ENCODE measurements at places on chromosomes 6 and 20.
A peak's percentile ranks its signal among the peaks of the same experiment; 100 is the strongest.

DNA sequence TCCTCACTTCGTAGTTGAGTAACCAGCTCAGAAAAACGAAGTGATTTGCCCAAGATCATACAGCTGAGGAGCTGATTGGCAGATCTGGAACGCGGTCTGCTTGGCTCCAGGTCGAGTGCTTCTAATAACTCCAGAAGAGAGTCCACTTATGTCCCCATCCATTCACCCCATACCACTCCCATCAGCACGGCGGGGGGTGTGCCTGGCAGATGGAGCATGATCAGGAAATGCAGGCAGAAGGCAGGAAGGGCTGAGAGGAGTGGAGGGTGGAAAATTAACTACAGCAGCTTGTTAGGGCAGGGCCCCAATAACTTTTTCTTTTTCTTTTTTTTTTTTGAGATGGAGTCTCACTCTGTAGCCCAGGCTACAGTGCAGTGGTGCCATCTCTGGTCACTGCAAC lies 15.0 kb downstream of the FITM2 start:
- DNase-seq = no peak

GRCh38 chr6:167546611-167547327 lies 221.9 kb downstream of the TTLL2 start:
- no peak for DNase-seq

DNA sequence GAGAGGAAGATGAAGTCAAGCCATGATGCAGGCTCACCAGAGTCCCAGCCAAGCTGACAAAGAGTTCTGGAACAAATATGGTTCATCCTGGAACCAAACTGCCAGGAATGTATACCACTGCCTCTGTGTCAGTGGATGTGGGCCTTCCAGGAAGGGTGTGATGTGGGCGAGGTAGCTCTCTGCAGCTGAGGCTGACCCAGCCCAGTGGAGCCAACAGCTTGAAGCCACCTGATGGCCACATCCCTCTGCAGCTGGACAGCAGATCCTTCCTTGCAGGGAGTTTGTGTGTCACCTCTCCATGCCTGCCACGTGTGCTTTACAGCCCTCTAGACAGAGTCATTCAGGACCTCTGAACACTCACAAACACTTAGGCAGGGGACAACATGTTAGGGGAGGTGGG lies 142.0 kb upstream of the RIN2 start:
- DNase-seq = no peak

DNA sequence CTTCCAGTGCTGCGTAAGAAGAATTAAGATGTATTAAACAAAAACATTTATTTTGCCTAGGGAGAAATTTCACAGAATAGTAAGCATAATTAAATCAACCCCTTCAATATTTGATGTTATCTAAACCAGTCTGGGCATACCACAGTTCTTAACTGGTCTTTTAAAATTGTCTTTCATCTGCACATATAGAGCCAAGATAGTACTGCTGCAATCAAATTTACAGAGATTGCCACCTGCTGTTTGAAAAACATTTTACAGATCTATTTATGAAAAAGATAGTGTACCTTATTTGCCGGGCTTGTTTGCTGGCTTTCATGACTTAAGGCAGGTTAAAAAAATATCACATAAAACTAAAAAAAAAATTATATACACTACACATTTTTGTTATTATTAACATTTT lies 323.2 kb downstream of the ADGRB3 start:
- no peak for DNase-seq

- DNase-seq = no peak
Measured at GRCh38 chr6:31438677-31439076, 35.3 kb downstream of the MICA start.

GRCh38 chr6:130204322-130204721 lies 18.4 kb downstream of the SAMD3 start:
- no peak for DNase-seq

- no peak for DNase-seq
Measured at GRCh38 chr20:58342104-58342945, 32.8 kb downstream of the RAB22A start.

DNA sequence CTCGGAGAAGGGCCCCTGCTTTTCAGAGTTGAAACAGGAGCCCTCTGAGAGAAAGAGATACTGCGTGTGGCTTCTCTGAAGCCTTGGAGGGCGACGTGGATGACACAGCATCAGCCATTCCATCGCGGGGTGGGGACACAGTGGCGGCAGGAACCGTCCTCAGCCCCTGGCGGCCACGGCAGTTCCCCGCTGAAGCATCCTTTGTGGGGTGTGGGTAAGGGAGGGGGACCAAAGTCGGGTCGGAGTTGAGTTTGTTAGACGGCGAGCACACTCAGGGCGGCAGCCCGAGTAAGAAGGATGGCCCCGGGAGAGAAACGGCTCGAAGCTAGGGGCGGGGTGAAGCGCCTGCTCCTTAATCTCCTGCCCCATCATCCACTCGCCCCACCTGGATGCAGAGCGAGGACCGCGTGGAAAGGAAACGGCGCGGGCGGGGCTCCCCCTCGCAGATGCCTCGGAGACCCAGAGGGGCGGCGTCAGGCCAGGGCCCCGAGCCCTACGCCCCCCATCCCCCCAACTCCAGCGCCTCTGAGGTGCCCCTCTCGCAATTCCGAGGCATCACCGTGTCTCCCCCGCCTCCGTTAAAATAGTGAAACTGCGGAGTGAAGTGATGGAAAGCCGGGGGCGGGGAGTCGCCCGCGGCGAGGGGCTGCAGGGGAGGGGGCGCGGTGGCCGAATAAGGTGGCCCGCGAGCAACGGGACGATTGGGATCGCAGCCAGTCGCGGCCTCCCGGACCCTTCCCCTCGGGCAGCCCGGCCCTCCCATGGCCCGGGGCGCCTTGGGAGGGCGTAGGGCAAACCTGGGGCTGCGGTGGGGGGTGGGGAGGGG lies 796 bp upstream of the RREB1 start:
- peak; percentile 56 for DNase-seq

DNA sequence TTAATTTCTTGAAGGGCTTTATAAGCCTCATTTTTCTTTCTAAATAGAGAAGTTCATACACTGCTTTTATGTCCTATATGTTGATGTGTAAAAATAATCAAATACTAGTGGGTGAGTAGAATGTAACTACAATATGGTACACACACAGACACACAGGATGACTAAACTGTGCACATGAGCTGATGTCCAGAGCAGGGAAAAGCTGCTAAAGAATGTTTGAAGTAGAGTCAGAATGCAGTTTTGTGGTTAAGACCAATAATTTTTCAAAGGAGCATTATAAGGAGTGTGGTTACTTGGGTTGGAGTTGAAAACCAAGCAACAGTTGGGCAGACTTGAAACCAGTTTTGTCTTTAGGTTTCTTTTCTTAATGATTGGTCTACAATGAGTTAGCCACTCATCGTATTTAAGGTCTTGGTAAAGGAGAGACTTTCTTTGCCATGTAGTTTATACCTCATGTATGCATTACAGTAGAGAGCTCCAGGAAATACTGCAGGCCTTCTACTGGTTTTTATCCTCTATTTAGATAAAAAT lies 196.6 kb downstream of the ESR1 start:
- DNase-seq = no peak

GRCh38 chr20:32501709-32502108 lies 83.4 kb downstream of the NOL4L start:
- DNase-seq = no peak

DNA sequence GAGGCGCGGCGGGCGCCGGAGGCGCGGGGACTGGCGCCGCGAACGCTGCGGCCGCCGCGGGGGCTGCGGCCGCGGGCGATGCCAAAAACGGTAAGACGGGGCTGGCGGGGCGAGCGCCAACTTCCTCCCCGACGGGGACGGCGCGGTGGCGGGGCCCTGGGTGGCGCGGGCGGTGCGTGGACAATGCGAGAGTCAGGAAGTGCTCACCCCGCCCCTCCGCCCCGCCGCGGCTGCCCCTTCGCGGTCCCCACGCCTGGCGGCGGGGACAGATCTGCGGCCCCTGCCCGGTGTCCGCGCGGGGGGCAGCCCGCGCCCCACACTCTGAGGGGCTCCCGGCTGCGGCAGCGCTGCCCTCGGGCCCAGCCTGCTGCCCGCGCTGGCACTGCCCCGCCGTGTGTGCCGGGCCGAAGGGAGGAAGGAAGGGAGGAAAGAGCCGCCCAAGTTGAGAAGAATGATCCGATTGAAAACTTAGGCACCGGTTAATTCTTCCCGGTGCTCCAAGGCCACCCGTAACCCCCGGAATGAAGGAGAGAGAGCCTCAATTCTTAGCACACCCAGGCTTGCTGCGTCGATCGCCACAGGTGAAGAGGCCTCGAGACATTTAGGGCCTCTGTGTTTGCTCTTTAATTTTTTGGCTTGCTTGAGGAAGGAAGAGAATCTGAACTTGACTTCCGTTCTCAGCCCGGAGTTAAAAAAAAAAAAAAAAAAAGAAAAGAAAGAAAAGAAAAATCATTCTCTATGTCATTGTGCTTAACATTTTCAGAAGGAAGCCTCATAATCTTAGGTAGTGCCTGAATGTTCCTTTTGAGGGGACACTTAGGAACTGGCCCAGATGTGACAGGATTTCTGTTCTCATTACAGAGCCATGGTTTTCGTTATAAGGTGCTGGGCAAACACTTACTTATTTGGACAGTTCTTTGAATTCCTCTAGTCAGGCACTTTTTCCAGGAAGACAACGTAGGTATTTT lies 982 bp downstream of the HECA start:
- DNase-seq = peak; percentile 51

DNA sequence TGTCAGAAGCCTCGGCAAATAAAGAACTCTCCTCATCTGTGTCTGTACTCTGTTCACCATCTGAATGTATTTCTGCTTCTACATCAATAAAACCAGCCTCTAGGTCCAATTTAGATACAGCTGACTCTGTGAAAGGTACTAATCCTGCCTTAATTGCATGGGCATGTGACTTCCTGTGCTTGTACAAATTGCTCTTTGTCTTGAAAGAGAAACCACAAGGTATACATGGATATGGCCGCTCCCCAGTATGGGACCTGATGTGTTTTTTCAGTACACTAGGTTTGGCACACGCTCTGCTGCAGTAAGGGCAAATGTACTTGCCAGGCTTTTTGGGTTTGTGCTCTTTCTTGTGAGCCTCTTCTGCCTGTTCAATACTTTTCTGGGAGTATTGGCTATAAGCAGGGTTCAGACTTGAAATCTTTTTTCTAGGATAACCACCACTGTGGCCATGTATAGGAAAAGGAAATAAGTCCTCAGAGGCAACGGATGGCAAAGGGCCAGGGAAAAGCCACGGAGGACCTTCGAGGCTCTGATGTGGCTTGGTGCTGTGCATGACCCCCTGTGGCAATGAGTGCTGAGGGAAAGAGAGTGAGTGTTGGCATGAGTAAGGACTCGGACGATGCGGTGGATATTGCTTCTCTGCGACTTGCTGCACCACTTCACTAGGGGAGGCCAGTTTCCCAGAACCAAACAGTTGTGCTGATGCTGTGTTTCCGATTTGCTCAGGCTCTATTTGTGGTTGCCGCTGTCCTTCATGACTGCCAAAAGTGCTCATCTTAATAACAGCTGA lies 170.9 kb downstream of the HIVEP2 start:
- no peak for DNase-seq

- no peak for DNase-seq
Measured at GRCh38 chr6:91117550-91117949, 530.7 kb upstream of the MAP3K7 start.

DNA sequence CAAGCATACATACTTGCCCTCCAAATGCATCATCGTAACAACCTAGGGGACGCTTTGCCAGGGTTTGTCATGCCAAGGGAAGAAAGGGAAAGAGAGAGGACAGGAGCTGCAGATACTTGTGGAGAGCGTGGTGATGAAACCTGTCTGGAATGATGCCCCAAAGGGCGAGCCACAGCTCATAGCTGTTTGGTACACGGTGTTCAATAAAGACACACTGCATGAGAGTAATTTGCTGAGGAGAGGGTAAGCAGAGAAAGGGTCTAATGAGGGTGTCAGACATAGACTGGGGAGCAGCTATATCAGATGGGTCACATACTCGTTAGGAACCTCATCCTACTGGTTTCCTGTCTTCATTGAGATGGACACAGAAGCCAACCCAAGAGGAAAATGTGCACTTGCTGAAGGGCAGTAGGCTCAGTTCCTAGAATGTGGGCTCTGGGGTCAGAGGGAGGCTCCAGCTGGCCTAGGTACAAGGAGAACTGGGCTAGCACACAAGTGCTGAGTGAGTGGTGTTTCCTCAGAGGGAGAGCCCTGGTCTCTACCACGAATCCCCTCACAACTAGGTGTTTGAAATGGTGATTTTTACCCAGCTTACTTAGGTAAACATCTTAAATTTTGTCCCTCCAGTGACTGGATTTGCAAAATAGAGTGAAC lies 5.2 kb upstream of the FOXO3 start:
- DNase-seq = no peak

DNA sequence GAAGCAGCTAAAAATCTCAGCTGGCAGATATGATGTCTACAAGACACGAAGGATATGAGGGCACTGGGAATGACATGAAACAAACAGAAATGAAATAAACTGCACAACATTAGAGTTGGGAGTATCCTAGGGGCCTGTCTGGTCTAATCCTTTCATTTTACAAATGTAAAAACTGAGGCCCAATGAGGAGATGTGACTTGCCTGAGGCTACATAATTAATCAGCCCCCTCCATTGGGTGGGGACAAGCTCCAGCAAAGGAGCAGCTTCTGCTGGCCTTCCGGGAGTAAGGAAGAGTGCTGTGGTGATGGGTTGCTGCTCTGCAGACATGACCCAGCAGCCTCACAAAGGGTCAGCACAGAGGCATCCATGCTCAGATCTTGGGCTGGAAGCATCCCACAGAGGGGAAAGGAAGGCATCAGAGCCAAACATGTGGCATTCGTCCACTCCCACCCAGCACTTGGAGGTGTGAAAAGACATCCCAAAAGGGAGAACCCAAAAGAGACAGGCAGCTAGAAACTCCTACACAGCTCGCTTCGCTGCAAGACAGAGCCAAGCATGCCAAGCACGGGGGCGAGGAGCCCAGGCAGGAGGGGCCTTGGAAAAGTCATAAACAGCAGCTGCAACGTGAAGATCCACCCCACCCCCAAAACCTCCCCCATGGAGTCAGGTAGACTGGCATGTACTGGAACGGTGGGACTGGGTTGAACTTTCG lies 183.7 kb downstream of the UNC5CL start:
- no peak for DNase-seq

DNA sequence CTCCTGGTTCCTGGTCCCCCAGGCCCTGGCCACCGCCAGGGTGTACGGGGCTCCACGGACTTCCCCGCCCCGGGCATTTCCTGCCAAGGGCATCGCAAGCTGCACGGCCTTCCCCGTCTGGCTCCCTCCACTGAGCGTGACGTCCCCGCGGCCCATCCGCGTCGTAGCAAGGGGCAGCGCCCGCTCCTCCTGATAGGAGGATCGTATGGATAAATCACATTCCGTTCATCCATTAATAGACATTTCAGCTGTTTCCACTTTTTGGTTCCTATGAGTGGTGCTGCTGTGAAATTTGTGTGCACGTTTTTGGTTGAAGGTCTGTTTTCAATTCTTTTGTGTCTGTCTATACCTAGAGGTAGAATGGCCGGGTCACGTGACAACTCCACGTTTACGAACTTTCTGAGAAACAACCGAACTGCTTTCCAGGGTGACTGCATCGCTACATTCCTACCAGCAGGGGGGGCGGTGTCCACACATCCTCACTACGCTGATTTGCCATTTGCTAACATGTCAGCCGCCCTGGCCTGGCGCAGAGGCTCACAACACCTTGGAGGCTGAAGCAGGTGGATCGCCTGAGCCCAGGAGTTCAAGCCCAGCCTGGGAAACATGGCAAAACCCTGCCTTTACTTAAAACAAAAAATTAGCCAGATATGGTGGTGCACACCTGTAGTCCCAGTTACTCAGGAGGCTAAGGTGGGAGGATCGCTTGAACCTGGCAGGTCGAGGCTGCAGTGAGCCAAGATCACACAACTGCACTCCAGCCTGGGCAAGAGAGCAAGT lies 37.7 kb downstream of the KCNQ2 start:
- peak; percentile 69 for DNase-seq
